ENCODE measurements at places on chromosomes 11 and 22.

DNA sequence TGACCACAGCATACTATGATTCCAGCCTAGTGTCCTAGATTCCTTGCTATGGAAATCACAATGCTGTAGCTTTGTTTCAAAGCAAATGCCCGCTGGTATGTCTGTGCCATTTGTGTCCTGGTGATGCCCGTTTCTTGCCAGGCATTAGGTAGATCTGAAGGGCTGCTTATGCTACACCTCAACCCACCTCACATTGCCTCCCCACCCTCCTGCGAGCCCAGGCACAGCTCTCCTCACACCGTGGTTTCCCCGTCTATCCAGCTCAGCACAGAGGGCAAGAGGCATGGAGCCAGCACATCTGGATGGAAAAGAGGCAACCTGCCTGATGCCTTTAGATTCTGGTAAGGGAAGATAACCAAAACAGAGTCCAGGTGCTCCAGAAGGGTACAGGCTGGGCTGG, 307.4 kb upstream of the B3GAT1 start:
- DNase-seq, result no peak

- no peak for DNase-seq
Measured at GRCh38 chr11:78371221-78371891, 46.3 kb downstream of the GAB2 start.

DNA sequence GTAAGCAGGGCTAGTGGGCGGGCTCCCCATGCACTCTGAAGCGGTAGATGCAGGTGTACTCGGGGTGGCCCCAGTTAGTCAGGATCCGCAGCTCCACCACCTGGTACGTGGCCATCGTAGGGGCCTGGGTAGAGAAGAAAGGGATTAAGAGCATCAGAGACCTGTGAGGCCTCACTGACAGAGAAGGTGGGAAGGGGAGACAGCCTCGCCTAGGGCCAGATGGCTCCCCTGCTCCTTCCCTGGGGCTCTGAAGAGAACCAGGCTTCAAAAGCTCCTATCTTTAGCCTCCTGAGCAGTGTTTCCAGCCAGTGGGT, 19.6 kb downstream of the SUN2 start:
- DNase-seq, result no peak

DNA sequence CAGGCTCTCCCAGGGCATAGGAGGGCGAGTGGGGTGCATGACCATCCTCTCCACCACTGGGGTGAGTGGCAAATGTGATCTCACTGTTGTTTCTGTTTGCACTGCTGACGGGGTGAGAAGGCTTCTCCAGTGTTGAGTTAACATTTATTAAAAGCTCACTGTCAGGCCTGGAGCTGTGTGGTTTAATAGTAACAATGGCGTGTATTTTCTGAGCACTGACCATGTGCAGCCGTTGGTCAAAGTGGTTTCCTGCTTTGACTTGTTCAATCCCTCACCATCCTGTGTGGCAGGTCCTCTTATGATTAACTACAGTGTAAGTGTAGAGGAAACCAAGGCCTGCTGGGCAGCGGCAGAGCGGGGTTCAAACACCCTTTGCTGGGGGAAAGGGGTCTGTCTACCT, 4.4 kb downstream of the A4GALT start:
- no peak for DNase-seq

DNA sequence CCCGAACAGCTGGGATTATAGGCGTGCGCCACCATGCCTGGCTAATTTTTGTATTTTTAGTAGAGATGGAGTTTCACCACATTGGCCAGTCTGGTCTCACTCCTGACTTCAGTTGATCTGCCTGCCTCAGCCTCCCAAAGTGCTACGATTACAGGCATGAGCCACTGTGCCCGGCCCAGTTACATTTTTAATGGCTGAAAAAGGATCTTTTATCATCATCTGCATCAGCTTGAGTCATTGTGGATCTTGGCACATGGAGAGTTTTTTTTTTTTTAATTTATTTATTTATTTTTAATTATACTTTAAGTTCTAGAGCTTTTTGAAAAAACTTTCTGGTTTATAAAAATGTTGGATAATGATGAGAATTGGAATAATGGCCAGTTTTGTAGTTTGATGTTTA, 8.6 kb downstream of the IGHMBP2 start:
- DNase-seq, result no peak

DNA sequence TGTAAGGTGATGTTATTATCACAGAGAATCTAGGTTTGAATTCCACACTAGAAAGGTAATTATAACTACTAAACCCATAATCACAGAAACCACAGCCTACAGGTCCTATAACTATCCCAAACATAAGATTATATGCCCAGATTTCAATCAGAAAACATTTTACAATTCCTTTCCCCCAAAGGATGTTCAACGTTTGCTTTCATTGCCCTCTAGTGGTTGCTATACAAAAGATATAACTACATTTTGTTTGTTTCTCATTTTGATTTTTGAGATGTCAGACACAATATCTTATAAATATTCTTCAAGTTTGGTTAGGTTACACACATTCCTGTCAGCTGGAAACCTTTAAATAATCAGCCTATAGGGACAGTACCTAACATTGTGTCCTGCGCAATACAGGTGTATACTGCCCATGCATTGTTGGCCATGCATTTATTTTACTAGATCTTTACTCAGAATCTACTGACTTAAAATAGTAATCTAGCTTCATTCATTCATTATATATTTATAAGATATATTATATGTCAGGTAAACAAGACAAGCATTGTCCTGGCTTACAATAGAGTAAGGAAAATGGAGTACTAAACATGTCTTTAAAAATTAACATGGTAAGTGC, 530.5 kb upstream of the CCDC90B start:
- DNase-seq, result no peak

- no peak for DNase-seq
Measured at GRCh38 chr11:19511413-19512183, 201.0 kb upstream of the NAV2 start.

DNA sequence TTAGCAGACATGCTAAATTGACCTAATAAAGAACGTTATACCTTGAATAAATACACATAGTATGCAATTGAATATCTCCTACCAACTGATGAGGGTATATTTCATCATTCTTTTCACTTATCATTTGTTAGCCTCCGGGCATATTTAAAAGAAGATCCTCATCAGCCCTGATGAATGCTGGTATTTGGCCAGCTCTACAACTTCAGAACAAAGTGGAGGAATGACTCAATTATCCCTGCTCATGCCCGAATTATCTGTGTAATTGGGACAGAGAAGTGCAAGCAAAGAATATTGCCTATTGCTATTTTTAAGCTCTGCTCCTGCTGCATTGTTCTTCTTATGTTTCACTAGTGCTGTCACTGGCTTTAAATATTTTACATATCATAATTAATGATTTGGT, 622.1 kb downstream of the METTL15 start:
- DNase-seq, result no peak

DNA sequence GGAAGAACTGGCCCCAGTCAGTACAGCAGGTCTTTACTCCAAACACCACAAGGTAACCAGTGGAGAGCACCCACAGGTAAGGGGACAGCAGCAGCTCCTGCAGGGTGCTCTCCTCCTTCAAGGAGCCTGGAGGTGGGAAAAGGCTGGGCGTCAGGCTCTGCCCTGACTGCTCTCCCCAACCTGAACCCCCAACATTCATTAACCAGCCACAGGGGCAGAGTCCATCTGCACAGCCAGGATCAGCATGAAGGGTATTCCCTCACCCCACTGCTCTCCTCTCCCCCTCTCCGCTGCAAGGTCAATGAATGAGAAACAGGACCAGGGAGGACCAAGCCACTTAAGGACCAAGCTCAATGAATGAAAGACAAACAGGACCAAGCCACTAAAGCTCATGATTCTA, 3.7 kb downstream of the SLC37A4 start:
- no peak for DNase-seq

GRCh38 chr11:103735497-103736032, 300.9 kb upstream of the DDI1 start:
- no peak for DNase-seq

GRCh38 chr11:11960687-11961086, 47.7 kb downstream of the DKK3 start:
- DNase-seq, result no peak

GRCh38 chr11:92632495-92632894, 337.0 kb upstream of the MTNR1B start:
- DNase-seq, result no peak

DNA sequence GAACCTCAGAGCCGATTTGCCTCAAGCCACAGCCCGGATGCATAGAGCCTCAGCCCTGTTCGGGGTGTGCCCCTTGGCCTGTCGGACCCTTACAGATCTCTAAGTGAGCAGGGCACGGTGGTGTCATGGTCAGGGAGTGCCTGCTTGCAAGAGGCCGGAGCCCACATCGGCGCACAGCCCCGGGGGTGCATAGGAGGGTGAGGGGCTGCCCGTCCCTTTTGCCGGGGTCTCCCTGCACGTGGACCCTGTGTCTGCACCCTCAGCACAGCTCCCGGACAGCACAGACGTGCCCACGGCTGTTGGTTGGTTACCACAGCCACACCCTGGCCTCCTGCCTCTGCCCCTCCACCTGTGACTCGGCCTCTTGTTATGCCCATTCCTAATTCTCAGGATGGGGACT, 6.5 kb downstream of the RAB36 start:
- DNase-seq, result no peak

- DNase-seq, result no peak
Measured at GRCh38 chr11:27075192-27075591, 34.6 kb downstream of the BBOX1 start.

DNA sequence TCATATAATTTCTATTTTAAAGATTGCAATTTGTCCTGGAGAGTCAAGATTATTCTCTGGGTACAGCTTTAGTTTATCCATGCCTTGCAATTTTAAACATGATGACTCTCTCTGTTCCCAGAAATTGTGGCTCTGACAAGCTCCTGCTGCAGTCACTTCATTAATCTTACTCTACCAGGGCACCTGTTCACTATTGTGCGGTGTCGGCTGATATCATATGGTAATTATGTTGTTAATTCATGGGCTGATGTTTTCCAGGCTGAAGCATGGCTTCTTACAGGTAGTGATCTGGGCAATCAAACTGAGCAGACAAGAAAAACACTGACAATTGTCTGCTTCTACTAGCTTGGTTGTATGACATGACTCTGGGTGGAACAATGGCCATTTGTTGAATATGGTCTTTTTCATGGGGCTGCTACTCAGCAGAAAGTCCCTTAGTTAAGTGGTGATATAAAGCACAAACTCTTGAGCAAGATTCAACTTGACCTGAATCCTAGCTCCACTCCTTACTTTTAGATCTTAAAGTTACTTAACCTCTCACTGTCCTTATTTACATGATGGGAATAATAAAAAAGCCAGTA, 230.7 kb downstream of the FAT3 start:
- DNase-seq, result no peak

GRCh38 chr11:76159303-76159937, 46.9 kb downstream of the WNT11 start:
- no peak for DNase-seq

- no peak for DNase-seq
Measured at GRCh38 chr11:19342036-19342435, 101.3 kb upstream of the E2F8 start.

GRCh38 chr11:21949763-21950413, 243.0 kb upstream of the ANO5 start:
- DNase-seq, result no peak

DNA sequence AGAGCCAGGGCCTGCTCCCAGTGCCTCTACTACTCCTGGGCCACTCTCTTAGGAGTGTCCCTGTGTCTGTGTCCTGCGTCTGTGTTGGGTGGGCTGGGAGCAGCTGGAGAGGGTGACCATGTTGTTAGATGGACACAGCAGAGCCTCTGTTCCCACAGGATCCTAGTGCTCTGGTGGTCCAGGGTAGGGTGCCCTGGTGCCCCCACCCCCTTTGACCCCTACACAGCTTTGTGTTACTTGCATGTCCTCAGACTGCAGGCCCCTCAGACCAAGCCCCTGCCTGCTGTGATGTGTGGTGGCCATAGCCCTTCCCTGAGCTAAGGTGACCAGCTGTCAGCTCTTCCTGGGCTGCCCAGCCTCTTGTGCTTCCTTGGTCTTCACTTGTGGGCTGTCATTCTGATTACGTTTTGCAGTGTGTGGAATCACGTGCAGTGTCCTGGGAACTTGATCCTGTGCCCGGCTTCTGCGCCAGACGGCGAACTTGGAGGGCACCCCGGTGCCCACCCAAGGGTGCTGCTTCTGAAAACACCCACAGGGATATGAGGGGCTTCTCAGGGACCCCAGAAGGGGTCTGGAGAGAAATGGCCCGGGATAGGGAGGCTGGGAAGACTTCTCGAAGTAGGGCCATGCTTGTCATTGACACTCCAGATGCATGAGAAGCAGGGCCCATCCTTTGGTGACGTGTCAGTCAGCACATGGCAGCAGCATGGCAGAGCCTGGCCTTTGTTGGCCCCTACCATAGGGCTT, 1.5 kb downstream of the TANGO2 start:
- no peak for DNase-seq

Measured in stimulated activated CD4-positive, alpha-beta T cell treated with anti-CD3 and anti-CD28 coated beads, TNF-alpha, amount 100 ng/mL, for 4 hours (primary cell).